ENCODE measurements at places on chromosomes 3 and 15.
A peak's percentile ranks its signal among the peaks of the same experiment; 100 is the strongest.

- no peak for DNase-seq
Measured at GRCh38 chr3:13268961-13269441, 151.1 kb downstream of the NUP210 start.

DNA sequence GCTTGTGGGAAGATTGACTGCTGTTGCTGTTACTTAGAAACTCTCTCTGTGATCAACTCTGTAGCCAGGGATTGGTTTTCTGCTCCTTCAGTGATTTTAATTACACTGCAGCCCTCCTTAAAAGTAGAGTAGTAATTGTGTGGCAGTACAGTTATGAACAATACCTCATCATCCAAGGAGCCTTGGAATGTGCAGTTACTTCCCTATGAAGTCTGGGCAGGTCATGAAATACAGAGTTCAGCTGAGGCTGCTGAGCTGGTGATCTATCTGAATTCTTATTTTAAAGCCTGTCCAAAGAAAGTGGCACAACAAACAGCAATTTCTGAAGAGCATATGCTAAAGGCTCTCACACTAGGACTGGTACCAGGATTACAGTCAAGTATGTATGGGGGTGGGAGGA lies 37.4 kb upstream of the MRPL3 start:
- DNase-seq: no peak

- no peak for DNase-seq
Measured at GRCh38 chr3:151290673-151291072, 12.3 kb upstream of the P2RY14 start.

- no peak for DNase-seq
Measured at GRCh38 chr3:72234391-72234790, 449.4 kb upstream of the PROK2 start.

DNA sequence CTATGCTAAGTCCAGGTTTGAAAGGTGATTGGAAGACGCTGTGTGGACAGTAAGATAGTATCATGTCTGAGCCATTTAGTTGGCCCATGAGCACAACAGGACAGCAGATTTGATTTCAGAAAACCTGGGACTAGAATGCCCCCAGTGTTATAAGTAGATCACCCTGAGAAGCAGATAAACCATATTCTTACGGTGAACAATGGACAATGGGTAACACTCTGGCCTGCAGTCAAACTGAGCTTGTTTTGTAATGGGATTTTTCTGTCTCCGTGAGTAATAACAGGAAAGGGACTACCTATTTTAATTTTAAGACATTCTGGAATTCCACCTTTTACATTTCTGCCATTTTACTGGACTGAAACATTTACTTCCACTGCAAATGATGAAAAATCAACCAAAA lies 71.5 kb downstream of the LDHAL6B start:
- no peak for DNase-seq

- DNase-seq: peak; percentile 72
Measured at GRCh38 chr3:179260949-179261765, 10.2 kb upstream of the KCNMB3 start.

GRCh38 chr3:98564282-98565005 lies 29.0 kb downstream of the CPOX start:
- no peak for DNase-seq

GRCh38 chr3:58719684-58720083 lies 53.1 kb upstream of the FAM3D start:
- no peak for DNase-seq

- DNase-seq: peak; percentile 44
Measured at GRCh38 chr15:99566157-99566897, 543 bp downstream of the MEF2A start.

DNA sequence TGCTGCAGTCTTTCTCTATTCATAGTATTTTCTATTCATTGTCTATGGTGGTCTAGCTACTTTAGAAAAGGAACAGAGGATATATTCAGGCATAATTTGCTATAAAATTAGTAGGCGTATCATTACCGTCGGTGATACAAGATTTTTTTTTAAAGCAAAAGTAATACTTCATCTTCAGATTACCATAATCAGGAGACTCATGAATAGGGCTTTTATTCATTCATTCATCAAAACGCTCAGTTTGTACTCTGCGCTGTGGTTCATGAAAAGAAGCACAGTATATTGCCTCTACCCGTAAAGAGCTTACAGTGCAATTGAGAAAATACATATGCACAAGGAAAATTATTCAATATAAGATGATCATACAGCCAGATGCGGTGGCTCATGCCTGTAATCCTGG lies 136.7 kb upstream of the CHRM5 start:
- DNase-seq: no peak

DNA sequence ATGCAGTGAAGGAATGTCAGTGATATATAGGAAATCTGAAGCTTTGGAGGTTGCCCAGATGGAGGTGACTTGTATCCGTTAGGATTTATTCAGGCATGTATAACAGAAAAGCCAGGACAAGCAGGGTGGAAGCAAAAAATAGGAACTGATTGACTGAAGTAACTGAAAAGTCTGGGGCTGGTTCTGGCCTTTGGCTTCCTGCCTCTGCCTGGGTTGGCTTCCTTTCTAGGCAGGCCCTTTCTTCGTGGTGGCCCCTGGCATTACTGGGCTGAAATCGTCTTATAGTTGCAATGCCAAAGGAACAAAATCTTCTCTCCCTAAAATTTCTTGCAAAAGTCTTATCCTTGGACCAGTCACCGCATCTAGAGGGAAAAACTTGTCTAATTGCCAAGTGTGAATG lies 386.1 kb downstream of the PTPRG start:
- DNase-seq: no peak

GRCh38 chr3:35335703-35336102 lies 303.6 kb upstream of the ARPP21 start:
- no peak for DNase-seq
